Central memory CD8-positive, alpha-beta T cell (primary cell): ENCODE measurements at places on chromosomes 7 and 10.

DNA sequence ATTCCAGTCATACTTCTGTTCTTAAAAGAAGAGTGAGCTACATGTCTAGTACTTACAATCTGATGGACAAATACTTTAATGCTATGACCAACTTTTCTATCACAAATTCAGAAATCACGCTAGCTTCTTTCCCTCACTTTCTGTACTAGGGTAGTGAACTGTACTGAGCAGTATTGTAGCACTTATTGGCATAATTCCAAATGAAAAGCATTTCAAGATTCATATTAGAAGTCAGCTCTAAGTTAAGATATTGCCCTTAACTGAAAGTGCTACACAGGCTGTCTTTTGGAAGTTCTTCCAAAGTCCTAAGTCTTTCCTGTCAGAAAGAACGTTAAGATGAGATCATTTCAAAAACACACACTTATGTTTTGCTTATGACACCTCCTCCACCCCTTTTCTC lies 13.4 kb downstream of the P4HA1 start:
- DNase-seq: no peak

DNA sequence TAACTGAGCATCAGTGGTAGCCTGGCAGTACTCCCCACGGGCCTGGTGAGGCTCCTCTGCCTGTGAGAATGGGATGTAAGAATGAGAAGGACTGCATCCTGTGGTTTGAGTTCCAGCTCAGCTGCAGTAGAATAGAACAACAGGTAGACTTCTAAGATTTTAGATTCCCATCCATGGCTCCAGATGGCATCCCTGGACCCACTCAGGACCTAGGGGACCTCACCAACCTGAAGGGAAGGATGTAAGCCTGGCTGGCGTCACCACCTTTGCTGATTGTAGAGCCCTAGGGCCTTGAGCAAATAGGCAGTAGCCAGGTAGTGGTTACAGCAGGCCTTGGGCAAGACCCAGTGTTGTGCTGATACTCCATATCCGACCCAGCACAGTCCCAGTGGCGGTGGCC lies 9.6 kb upstream of the AOC1 start:
- peak; percentile 0 for DNase-seq

DNA sequence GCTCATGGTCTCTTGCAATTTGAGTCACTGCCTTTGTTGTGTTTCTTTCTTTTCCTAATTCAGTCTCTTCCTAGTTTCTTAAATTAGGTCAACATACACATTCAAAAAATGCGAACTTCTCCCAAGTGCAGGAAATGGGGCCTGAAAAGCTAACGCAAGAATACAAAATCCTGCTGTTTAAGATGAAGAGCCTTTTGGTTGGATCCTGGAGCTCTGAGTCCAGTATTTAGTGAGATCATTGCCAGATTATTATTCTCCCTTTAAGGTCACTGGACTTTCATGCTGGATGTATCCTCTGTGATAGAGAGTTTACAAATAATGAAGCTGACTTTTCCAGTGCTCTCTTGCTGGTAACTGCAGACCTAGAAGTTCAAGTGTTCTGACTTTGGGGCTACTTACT lies 401.9 kb upstream of the MKI67 start:
- no peak for DNase-seq

GRCh38 chr10:124010024-124010423 lies 83.4 kb downstream of the CHST15 start:
- DNase-seq: no peak

DNA sequence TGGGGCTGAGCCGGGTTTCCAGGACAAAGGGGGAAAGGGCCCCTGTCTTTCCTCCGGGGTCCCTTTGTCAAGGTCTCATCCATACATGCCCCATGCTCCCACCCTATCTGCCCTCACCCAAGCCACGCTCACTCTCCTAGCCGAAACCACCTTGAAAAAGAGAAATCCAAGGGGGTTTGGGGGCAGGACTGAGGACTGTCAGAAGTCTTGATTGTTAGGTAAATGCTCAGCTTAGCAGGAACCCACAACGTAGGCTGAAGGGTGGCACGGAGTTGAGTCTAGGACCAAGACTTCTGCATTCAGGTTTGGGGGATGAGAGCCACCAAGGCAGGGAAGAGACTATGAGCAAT lies 719 bp upstream of the PGAM2 start:
- no peak for DNase-seq

DNA sequence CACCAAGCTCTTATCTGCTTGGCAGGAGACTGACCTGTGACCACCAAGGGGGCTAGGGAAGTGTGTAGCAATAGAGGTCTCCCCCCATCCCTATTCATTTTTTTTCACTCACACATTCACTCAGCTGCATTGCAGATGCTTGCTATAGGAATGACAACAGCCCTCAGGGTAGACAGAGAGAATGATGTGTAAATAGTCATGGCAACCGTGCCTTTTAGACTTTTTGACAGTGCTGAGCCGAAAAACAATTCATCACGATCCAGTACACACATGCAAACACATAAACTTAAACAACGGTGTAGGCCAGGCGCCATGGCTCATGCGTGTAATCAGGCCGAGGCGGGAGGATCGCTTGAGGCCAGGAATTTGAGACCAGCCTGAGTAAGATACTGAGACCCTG lies 7.6 kb upstream of the ELN start:
- no peak for DNase-seq

GRCh38 chr10:614790-615582 lies 74.5 kb downstream of the DIP2C start:
- DNase-seq: no peak

DNA sequence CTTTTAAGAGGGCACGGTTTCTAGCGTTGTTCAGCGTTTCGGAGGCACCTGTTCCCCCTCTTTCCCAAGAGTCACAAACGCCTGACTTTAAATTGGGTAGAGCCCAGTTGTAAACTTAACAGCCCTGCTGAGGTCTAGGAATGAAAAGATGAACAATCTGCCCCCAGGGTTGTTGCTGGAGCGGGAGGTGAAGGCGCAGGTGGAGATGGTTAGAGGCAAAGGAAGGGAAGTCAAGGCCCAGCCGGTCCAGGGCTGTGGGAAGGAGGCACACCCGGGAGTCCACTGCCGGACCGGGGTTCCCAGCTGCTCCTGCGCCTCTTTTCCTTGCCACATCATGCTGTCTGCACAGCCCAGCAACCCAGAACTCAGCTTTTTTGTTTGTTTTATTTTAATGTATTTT lies 770 bp downstream of the PRXL2A start:
- no peak for DNase-seq

GRCh38 chr10:95694665-95695064 lies 938 bp upstream of the TCTN3 start:
- no peak for DNase-seq

DNA sequence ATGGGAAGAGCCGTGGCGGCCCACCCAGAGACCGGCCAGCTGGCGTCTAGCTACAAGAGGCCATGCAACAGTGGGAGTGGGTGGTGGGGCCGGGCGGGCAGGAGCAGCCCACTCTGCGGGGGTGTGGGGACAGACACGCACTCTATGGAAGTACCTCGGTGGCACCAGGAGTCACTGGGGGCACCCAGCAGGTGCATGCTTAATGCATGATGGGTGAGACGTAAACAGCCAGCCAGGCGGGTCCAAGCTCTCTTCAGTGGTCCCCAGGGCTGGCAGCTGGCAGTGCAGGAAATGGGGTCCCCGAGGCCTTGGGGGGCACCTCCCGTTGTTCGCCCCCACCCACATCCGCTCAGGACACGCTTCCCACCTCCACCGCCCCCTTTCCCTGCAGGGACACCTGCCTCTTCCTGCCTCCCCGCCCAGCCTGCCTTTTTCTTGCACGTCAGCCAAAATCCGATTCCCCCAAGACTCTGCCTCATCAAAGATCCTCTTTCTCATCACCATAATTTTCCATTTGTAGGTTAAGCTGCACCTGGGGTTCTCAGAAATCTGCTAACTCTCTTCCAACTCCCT lies 22.6 kb upstream of the PSMG3 start:
- DNase-seq: no peak

- no peak for DNase-seq
Measured at GRCh38 chr10:48509974-48510692, 94.7 kb downstream of the ARHGAP22 start.

GRCh38 chr7:128167042-128167701 lies 73.9 kb upstream of the LEP start:
- DNase-seq: no peak

- DNase-seq: no peak
Measured at GRCh38 chr7:20698469-20698868, 83.0 kb downstream of the ABCB5 start.

GRCh38 chr10:119103903-119104653 lies at the start of gene DENND10:
Gene DENND10, plus strand, starts transcription at chr10:119104113. Its CDS starts 30 bp downstream, at chr10:119104143.
- DNase-seq: peak; percentile 42

DNA sequence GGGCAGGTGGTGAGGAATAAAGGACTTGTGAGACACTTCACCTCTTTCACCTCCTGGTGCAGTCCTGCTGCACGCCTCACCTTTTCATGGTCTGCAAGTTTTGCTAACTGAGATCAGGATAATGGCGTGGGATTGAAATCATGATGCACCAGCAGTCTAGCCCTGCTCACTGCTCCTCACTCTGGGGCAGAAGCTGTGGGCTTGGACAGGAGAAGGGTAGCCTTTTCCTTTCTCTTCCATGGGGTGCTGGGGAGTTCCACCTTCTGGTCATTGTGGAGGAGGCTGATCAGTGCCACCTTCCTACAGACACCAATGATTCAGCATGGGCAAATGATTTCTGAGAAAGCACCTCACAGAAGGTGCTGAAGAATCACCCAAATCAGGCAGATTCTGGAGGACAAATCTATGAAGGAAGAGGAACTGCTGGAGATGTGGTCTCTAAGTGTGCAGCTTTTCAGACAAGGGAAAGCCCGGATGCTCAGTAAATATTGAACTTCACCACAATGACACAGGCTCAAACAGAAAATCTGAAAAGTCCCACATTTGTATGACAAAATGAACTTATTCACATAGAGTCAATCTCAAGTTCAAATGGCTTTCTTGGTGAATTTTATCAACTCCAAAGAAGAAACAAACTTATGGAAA lies 19.7 kb downstream of the MBL2 start:
- no peak for DNase-seq

DNA sequence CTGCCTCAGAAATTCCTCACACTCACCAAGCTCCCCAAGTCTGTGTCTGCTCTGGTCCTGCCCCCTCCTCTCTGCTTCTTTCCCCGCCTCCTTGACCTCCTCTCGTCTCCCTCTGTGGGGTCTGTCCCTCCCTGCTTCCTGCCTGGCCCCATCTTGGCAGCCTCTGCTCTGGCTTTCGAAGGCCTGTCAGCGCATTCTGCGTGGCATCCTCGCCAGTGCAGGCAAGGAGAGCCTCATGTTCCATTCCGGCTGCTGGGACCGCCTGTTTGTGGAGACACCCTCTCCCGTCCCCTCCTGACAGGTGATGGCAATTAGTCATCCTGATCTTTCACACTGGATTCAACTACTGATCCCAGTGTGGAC lies 51.7 kb upstream of the COL13A1 start:
- DNase-seq: no peak

DNA sequence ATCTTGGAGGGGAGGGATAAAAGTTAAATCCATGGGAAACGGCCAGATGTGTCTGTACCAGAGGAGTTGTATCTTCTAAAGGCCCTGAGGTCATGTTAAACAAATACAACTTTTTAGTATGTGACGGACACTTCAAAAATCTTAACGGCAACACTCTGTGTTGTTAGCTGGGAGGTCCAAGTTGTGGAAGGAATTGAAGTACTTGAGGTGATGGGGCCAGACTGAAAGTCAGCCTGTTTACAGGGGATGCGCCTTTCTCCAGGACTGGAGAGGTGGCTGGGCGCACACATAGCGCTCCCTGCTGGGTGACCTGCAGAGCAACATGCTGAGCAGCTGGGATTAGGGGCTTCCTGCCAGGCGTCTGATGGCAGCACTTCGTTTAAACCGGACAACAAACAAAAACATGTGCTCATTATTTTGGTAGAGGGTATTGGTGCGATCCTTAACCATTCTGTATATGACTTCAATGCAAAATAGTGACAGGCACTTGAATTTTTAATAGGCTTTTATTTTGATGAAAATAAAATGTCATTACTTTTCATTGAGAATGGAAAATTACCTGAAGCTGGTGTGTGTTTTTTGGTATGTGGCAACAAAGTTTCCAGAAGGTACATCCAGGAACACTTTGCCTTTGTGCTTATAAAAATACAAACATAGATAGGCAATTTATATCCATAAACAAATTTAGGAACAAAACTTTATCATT lies 198.2 kb downstream of the MLLT10 start:
- no peak for DNase-seq

DNA sequence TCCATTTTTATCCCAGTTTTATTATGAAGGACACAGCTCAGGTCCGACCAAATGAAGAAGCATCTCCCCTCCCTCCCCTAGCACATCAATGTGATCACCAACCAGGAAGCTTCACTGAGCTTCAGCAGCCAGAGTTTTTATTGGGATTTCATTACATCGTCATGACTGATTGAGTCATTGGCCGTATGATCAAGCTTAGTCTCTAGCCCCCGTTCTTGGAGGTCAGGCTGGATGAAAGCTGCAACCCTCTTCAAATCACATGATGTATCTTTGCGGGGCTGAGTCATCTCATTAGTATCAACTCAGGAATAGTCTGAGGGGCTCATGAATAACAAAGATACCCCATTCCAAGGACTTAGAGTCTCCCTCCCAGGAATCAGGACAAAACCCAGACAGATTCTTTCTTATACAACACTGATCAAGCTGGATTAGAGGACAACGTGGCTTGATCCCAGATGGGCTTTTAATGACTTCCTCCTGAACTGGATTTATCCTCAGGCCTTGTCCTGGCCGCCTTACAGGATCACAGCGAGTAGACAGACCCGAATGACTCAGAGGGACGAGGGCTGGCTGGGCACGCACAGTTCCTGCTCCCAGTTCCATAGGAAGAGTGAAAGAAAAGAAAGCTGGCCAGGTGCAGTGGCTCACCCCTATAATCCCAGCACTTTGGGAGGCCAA lies 14.5 kb downstream of the LIMK1 start:
- no peak for DNase-seq

DNA sequence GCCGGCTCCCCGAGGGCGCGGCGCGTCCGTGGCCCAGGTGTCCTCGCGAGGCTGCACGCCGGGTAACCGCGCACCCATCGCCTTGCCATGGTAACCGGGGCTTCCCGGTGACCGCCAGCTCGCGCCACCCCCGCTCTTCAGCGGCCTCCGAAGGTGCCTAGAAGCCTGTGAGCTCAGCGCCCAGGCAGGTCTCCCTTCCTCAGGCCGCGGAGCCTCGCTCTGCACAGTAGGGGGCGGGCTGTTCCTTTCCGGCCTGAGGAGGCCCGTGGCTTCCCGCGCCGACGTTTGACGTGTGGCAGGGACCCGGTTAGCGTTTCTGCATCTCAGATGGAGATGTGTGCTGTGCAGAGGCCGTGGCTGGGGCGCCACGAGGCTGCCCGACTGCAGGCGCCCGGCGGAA lies 117.1 kb downstream of the DYNC2I1 start:
- peak; percentile 50 for DNase-seq

DNA sequence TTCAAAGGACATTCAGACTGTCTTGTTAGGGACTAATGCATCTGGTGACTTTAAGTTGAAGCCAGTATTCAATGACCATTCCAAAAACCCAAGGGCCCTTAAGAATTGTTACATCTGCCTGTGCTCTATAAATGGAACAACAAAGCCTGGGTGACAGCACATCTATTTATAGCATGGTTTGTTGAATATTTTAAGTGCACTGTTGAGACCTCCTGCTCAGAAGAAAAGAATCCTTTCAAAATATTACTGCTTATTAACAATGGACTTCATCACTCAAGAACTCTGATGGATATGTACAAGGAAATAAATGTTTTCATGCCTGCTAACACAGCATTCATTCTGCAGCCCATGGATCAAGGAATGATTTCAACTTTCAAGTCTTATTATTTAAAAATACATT lies 33.1 kb upstream of the CYP26C1 start:
- no peak for DNase-seq
